ENCODE measurements at places on chromosomes 5 and 9. TPM values are rescaled to one million over a fixed set of nuclear protein-coding genes. Genes with fewer than 3 reads are reported as not detected.

GRCh38 chr5:136159457-136159856 is 26.8 kb downstream of the SMAD5 start:
- DNase-seq = no peak
- no peak overlapping the region for H3K27ac ChIP-seq
- H3K27me3 ChIP-seq = no peaks in the 10 kb centered on the region
- no peak overlapping the region for H3K4me3 ChIP-seq
- peaks cover 17% of the 10 kb centered on the region for H3K4me1 ChIP-seq

TMC1 gene
- total RNA-seq = not detected

GRCh38 chr5:57592236-57592635 is 109.6 kb upstream of the ACTBL2 start:
- peaks cover 9% of the 10 kb centered on the region for H3K27me3 ChIP-seq
- DNase-seq = no peak
- no peak overlapping the region for H3K4me3 ChIP-seq
- H3K36me3 ChIP-seq = peaks cover 4% of the 10 kb centered on the region
- no peaks in the 10 kb centered on the region for H3K4me1 ChIP-seq
- no peak overlapping the region for H3K27ac ChIP-seq

SPINK13 gene
- total RNA-seq = not detected

NDUFS6 gene
- total RNA-seq = 25.3 TPM

DDX4 gene
- not detected for total RNA-seq

- H3K4me1 ChIP-seq = no peaks in the 10 kb centered on the region
- DNase-seq = no peak
- H3K36me3 ChIP-seq = no peaks in the 10 kb centered on the region
- H3K27ac ChIP-seq = no peak overlapping the region
- no peak overlapping the region for H3K4me3 ChIP-seq
Observed at GRCh38 chr5:146188358-146188757, 5.9 kb upstream of the LARS1 start.

RELL2 gene
- total RNA-seq = 39.3 TPM

- no peak overlapping the region for H3K27ac ChIP-seq
- no peak for DNase-seq
- H3K4me1 ChIP-seq = no peaks in the 10 kb centered on the region
- H3K4me3 ChIP-seq = no peak overlapping the region
Observed at GRCh38 chr5:51449026-51449425, 65.8 kb downstream of the ISL1 start.

DNA sequence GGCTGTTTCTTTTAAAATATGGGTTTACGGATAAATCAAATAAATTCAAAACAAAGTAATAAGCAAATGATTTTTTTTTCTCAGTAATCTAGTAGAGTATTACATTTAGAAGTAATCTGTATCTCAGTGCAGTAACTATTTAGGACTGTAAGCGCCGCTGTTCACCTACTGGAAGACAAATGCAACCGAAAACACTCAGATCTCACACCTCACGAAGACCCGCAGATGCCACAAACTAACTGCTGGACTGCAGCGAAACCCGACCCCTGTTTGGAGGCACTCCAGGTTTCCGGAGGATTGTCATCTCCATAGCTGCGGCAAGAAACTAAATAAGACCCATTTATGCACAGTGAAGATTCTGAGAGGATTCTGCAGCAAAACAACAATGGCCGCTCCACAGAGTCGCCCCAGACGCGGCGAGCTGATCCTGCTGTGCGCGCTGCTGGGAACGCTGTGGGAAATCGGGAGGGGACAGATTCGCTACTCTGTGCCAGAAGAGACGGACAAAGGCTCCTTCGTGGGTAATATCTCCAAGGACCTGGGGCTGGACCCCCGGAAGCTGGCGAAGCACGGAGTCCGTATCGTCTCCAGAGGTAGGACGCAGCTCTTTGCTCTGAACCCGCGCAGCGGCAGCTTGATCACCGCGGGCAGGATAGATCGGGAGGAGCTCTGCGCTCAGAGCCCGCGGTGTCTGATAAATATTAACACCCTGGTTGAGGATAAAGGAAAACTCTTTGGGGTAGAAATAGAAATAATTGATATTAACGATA is at the start of gene PCDHGA8:
PCDHGA8 (plus strand) TSS at position 205 of the 770 bp plus-strand sequence; CDS start at position 386, 181 bp downstream.
- H3K4me1 ChIP-seq = peaks cover 4% of the 10 kb centered on the region
- peaks cover 24% of the 10 kb centered on the region for H3K36me3 ChIP-seq
- no peak for DNase-seq
- peaks cover 70% of the 10 kb centered on the region for H3K27me3 ChIP-seq
- H3K4me3 ChIP-seq = no peak within 1 kb of the TSS
- no peak within 1 kb of the TSS for H3K27ac ChIP-seq

DNA sequence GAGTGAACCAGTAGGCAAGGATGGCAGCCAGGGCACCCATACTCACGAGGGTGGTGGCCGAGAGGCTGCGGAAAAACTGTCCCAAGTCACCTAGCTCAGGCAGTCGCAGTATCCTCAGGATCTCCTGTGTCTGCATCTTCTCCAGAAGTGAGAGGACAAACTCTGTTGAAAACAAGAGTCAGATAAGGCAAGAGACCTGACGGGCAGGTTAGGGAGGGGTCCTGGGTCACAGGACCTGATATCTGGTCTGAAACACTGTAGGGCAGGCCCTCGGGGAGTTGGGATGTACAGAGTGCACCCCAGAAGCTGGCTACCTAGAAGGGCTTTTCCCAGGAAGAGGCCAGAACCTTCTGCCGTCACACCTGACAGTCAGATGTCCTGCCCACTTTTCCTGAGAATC is 17.4 kb downstream of the ACSL6 start:
- H3K27me3 ChIP-seq = no peaks in the 10 kb centered on the region
- no peak overlapping the region for H3K27ac ChIP-seq
- no peaks in the 10 kb centered on the region for H3K36me3 ChIP-seq
- DNase-seq = no peak

TARS1 gene
- total RNA-seq = 211 TPM

RFX3 gene
- 17.2 TPM for total RNA-seq

CARD19 gene
- 21.7 TPM for total RNA-seq

DNA sequence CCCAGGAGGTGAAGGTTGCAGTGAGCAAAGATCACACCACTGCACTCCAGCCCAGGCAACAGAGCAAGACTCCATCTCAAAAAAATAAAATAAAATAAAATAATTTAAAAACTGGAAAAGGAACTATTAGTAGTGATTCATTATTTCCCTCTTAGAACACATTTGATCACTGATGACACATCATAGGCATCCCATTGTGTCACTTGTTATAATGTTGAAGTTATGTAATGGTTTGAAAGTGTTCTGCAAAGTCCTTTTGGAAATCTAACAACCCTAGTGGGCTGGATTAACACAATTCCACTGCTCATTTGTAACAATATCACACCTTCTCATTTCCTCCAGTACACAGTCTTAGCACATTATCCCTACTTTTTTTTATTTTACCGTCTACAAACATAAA is 81.8 kb upstream of the LMNB1 start:
- peaks cover 3% of the 10 kb centered on the region for H3K27me3 ChIP-seq
- H3K36me3 ChIP-seq = no peaks in the 10 kb centered on the region
- peaks cover 3% of the 10 kb centered on the region for H3K4me1 ChIP-seq
- H3K27ac ChIP-seq = no peak overlapping the region
- no peak for DNase-seq
